ENCODE measurements at places on chromosomes 12 and 14.

DNA sequence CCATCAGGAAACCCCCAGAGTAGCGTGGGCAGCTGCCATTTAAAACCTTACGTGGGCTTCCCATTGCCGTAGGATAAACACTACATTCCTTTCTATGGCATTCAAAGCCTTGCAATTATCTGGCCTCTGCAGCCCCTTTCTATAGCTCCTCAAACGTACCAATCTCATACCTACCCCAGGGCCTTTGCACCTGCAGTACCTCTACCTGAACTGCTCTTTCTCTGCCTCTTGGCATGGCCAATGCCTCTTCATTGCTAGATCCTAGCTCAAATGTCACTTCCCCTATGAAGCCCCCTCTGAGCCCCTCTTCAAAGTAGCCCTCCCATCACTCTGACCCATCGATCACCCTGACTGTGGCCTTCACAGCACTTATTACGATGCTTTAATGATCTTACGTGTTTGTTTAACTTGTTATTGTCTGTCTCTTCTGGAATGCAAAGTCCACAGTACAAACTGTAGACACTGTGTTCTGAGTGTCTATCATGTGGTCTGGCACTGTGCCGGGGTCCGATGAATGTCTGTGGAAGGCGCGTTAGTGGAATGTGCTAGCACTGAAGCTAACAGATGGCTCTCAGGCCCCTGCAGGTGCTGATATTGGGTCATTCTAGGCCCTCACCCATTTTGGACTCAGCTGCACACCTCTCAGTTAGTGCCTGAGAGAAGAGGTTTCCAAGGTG is 157.3 kb upstream of the NOS1 start:
- no peak for DNase-seq

GRCh38 chr14:24365600-24366412 is 2.2 kb upstream of the NFATC4 start:
- DNase-seq = peak; percentile 77

DNA sequence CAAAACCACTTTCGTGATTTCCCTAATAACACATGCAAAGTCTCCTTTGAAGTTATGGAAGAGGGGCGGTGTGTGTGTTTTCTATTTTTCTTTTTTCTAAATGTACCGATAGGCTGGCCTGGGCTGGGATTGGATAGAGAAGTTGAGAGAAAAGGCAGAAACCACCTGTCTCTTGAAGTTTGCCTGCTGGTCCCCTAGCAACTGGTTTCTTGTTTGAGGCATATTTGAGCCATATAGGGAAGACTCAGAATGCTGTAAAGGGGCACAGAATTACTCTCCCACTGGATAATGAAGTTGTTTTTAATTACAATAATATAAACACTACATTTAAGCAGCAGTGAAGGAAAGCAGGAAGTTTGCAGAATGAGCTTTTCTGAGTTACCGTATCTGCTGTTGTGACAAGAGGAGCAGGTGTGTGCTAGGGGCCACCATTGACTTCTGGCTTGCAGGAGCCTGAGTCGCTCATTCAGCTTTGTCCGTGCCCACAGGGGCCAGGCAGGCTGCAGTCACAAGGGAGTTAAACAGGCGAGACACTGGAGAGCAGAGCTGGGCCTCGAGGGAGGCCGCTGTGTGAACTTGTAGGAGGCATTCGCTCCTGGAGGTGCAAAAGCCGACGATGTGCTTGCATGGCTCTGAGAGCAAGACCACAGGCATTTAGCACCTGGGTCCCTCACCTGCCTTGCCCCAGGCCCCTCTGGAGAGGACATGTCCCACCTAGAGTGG is 173.8 kb upstream of the RGS6 start:
- no peak for DNase-seq

- DNase-seq = no peak
Measured at GRCh38 chr12:69999561-69999960, 174.5 kb downstream of the MYRFL start.

DNA sequence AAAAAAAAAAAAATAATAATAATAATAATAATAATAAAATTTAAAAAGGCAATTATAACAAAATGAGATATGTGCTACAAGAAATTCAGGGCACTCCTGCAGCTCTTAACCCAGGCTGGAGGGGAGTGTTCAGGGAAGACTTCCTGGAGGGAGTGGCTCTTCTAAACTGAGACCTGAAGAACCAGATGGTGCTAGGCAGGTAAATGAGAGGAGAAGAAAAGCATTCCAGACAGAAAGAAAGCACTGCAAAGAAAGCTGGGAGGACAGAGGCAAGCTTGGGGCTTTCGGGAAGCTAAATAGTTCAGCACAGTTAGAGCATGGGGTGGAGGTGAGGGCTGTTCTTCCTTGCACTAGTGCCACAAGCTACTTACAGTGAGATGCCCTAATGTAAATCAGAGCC is 9.9 kb upstream of the SRSF9 start:
- DNase-seq = no peak

DNA sequence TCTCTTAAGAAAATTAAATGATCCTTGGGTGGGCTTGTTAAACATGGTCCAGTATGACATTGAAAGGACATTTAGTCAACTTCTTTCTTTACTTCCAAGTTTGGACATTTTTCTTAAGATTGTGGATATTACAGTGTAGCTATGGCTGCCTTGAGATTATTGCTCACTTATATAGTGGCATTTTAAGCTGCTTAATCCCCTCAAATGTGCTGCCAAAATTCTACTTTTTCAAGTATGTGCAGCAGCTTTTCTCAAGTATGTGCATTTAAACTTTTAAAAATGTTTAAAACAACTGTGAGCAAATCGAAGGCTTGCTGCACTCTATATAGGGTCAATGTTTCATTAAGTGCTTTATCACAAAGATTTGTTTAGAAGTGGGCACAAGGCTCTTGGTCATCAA is 7.4 kb downstream of the TXNRD1 start:
- DNase-seq = no peak

DNA sequence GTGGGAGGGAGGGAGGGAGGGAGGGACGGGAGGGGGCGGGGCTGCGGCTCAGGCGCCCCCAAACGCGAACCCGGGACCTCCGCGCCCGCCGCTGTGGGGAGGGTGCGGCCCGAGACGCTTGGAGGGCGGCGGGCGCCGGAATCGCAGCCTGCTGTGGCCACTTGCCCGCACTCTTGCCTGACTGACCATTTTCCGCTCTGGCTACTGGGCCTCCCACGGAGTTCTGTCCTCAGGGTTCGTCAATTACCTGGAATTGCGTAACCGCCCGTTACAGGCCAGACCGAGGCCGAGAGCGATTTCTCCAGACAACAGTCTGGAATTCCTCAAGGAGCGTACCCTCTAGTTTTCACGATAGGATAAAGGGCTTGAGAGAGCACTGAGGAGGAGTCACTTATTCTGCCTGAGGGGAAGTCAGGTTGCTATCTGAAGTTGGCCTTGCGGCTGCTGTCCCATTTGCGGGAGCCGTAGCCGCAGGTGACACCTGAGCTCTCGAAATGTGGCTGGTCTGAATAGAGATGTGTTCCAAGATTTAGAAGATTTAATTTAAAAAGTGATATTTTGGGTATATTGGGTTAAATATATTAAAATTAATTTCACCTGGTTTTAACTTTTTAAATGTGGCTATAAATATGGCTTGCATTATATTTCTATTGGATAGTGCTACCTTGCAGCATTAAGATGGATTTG is 446 bp upstream of the ZNF641 start:
- no peak for DNase-seq

DNA sequence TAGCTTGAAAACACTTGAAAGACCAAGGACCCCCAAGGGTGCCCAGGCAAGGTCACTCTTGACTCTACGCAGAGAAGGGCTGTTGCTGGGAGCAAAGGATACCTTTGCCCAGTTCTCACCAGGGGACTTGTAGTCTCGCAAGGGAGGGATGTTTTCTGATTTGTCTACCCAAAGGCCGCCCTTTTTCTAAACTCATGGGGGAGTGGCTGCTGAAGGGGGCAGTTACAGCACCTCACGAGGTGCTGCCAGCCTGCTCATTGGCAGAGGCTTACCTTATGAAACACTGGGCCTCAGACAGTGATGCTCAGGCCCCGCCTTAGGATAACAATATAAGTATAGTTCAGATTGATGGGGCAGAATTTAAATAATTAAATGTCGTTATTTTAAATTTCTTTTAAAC is 107.0 kb downstream of the ETV6 start:
- DNase-seq = no peak

GRCh38 chr12:96108321-96108720 is 72.9 kb upstream of the LTA4H start:
- DNase-seq = peak; percentile 66

DNA sequence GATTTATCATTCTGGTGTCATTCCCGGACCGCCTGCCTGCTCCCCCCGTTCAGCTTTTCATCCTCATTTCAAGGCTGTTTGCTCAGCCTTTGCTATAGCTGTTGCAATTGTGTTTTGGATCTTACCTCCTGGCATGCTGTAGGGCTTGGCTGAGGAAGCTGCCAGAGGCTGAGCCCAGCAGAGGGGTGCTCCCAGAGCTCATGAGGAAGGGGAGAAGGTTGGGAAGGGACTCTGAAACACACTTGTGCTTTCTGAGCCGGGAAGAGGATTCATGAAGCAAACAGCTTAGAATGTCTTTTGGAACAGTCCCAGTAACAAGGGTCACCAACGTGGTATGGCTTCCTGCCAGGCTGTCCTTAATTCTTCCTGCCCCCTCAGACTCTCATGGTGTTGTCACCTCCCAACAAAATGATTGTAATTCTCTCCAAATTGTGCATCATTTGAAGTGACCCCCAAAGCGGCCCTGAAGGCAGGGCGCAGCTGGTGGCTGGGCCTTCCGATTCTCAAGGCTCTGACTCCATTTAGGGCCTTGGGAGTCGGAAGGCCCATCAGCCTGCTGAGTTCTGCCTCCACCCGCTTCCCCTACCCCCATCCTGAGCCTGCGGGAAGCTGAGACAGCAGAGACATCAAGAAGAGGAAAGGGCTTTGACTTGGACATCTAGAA is 111.9 kb upstream of the ARHGAP5 start:
- DNase-seq = no peak

- peak; percentile 13 for DNase-seq
Measured at GRCh38 chr14:92459030-92459949, 54.3 kb upstream of the RIN3 start.

DNA sequence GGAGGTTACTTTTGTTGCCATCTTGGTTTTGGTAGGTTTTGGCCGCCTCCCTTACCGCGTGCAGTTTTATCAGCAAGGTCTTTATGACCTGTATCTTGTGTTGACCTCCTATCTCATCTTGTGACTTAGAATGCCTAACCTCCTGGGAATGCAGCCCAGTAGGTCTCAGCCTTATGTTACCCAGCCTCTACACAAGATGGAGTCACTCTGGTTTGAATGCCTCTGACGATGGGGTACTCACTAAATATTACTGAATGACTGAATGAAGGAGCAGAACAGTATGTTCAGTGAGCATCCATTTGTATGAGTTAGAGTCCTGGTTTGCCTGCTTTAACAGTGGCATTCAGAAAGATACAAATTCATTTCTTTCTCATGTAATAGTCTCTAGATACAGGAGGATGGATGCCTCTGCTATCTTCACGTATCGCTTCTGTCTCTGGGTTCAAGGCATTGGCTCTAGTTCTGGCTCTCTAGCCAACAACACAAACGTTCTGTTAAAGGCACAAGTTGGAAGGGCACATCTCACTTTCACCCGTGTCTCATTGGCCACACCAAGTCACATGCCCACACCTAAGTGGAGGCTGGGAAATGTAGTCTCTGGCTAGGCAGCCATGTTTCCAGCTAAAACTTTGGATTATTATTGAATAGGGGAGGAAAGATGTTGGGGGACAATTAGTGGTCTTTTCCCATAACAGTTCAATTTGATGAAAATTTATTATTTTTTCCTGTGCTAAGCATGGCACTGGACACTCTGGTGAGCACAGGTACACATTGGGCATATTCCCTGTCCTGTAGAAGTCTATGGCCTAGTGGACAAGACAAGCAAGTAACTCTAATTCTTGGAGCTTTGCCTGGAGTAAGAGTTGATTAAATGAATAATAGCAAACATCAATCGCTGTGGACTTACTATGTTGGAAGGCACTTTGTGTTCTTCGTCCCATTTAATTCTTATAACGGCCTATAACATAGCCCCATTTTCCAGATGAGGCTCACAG is 75.2 kb upstream of the RPH3A start:
- DNase-seq = no peak

DNA sequence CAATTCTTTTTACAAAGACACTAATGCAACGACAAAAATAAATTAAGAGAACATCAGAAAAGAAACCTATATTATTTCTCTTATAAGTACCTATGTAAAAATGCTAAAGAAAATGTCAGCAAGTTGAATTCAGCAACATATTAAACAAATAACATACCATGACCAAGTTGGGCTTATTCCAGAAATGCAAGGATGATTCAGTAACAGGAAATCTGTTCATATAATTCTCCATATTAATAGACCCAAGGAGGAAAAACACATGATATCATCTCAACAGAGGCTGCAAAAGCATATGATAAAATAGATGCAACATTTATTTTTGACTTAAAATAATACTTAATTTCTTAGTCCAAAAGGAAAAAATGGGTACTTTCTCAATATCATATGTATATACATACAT is 25.1 kb upstream of the GPHB5 start:
- no peak for DNase-seq

DNA sequence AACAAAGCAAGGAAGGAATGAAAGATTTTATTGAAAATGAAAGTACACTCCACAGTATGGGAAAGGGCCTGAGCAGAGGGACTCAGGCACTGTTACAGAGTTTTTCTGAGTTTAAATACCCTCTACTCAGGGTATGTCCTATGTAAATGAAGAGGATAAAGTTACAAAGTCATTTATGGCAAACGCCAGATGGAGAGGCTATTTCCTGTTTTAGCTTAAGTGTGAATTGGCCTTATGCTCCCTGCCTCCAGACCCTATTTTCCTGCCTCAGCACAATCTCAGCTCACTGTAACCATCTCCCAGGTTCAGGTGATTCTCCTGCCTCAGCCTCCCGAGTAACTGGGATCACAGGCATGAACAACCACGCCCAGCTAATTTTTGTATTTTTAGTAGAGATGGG is 6.8 kb upstream of the PHC1 start:
- no peak for DNase-seq

- DNase-seq = no peak
Measured at GRCh38 chr12:79019672-79020071, 155.1 kb downstream of the SYT1 start.

DNA sequence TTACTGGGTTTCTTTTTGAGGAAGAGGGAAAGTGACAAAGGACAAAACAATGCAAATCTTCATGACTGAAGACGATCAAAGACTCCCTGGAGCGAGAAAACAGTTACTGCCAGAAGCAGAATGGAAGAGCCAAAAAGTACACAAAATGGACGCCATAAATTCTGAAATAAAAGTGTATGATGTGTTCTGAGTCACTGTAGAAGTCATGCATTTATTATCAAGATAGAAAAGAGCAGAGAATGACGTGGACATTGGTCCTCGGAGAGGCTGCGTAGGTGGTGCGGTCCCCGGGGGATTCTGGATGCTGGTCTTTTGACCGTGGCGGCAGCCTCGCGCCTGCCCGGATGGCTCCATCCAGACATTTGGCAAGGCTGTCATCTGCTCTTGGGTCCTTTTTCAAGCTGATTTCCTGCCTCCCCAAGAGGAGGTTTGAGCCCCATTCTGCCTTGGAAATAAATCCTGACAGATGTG is 52.8 kb downstream of the C14orf132 start:
- no peak for DNase-seq

- no peak for DNase-seq
Measured at GRCh38 chr14:76720382-76720813, 40.9 kb upstream of the VASH1 start.

- no peak for DNase-seq
Measured at GRCh38 chr12:54622463-54623183, 12.1 kb downstream of the LACRT start.

Data from activated naive CD4-positive, alpha-beta T cell treated with anti-CD3 and anti-CD28 coated beads for 36 hours (primary cell).